ENCODE measurements at places on chromosomes 2 and 18.

GRCh38 chr2:149885468-149885867, 297.9 kb upstream of the MMADHC start:
- no peak for DNase-seq

DNA sequence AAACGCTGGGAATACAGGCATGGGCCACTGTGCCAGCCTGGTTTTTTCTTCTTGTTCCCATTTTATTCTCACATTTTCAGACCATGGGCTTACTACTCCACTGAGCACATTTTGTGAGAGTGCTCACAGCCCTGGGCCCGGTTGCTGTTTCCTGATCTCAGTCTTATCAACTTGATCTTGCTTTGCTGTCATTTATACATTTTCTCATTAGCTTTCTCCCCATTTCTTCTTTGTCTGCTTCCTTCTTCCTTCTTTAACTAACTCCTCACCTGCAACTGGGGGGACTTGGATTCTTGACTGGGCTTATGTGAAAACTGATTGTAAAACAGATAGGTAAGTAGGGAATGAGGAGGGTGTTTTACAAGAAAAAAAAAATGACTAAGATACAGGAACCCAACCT, 117.3 kb downstream of the PLB1 start:
- no peak for DNase-seq

DNA sequence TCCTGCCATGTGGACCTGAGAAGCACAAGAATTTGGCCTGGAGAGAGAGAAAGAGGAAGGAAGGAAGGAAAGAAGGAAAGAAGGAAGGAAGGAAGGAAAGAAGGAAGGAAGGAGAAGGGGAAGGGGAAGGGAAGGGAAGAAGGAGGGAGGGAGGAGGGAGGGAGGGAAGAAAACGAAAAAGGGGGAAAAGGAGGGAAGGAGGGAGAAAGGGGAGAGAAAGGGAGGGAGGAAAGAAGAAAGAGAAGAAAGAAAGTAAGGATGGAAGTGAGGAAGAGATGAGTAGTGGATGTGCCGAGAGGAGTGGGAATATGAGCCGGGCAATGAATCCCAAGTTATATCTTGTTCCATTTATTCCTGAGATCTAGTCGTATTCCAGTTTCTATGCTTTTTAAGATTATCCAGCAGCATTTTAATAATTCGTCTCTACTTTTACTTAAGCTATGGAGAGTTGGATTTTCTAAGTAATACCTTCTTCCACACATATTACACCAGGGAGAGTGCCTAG, 247.8 kb downstream of the TDRD15 start:
- DNase-seq = no peak

DNA sequence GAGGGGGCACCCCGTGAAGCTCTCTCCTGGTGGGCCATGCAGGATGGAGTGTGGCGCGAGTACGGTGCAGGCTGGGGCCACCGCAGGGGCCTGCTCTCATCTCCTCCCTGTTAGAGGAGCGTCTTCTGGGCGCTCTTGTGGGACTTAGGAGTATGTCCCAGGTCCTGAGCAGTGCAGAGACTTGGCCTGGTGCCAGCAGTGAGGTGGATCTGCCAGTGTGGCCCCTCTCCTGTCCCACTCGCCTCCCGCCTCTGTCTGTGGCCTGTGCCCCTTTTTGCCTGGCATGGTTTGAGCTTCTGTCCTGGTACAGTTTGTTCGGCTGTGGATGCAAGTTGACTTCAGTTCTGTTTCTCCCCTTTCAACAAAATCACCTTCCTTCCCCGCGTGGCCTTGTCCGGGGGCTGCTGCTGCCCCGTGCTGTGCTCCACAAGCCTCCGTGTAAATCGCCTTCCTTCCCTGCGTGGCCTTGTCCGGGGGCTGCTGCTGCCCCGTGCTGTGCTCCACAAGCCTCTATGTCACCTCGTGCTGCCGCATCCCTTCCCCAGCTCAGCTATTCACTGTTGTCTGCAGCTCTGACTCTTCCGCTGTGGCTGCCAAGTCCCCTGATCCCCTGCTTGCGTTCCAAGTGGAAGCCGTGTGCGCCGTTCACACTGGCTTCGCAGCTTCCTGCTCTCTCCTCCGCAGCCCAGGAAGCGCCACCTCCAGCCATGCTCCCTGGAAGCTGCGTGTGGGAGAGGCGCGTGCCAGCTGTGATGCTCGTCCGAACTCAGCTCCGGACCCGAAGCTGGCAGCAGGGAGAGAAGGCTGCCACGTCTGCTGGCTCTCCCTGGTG, 13.7 kb downstream of the LDLRAD4 start:
- DNase-seq = no peak

DNA sequence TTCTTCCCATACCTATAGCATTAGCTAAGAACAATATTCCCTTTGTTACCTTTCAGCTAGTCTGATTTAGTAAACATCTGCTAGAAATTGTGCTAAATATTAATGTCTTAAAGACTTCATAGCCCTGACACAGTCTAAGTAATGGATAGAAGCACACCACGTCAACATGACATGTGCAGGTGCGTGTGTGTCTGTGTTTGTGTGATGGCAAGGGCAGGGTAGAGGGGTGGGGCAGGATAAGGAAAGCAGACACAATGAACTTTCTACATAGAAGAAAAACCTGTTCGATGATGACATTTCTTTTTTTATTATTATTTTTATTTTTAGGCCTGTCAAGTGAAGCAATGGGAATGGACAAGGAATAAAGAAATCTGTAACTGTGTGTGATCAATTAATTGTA, 223.3 kb downstream of the NOL4 start:
- no peak for DNase-seq

All from trophoblast cell (in vitro differentiated cells and primary cell).